ENCODE measurements at places on chromosomes 5 and 9.

DNA sequence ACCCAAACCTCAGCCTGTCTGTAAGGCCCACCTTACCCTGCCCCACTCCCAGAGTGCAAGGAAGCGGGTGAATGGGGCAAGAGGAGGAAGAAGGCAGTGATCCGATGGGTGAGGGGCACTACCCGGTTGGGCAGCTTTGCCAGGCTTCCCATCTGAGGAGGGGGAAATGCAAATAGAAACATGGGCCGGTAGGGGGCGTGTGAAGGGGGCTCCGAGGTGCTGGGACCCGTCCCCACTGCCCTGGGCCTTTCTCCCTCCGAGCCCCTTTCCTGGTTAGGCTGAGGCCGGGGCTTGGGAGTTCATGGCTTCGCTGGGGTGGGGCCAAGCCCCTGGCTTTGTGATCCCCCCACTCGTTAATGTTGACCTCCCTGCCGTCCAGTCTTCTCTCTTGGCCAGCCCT lies 23.6 kb upstream of the MYORG start:
- DNase-seq: no peak

DNA sequence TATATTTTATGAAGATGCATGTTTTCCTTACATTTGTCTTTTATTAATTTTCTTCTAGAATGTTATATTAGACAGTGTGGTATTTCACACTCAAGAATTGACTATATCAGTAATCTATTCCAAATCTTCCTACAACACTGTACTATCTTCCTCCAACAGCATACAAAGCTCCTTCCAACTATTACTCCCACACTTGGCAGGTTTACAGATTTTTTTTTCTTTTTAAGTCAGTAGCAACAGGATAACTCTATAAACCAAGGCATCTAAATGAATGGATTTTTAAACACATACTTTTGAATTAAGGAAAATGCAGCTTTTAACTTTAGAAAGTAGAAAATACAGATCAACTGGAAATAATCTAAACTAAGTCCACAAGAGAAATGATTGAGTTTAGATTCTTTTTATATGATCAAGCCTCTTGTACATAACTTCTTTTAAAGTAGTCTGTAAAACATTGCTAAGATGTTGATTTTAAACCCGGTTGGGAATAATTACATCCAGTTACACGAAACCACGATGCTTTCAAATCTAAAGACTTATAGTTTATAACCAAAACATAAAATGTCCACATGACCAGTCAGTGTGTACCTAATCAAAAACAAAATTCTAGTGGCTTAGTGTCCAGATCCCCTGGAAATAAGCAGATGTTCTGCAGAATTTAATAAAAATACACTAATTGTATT lies 281.6 kb downstream of the ADAMTS6 start:
- DNase-seq: no peak

DNA sequence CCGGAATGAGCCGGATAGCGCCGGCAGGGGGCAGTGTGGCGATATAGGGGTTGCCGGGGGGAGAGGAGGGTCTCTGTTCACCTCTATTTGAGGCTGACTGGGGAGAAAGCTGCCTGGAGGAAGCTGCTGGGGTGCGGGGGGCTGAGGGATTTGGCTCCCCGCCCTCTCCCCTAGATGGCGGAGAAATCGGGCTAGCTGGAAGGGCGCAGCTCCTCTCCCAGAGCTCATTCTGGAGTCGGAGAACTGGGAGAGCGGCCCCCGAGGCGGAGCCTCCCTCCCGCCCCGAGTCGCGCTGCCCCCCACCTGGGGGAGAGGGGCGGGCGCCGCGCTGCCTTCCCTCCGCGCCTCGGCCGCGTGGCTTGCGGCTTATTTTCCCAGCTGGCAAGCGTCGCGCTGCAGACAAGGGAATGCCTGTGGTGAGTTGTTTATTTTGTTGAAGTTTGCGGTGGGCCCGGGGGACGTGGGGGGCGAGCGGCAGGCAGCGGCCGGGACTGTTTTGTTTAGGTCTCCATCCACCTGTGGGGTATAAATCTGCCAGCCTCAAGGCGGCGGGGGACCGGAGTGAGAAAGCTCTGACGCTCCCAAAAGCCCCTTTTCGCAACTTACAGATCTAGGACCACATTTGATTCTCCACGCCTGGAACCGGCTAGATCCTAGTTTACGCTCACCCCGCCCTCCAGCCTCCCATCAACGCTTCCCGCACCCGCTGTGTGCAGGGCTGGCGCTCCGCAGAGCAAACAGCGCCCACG lies 4.1 kb upstream of the RGMB start:
- no peak for DNase-seq

- no peak for DNase-seq
Observed at GRCh38 chr5:149038336-149039080, 24.4 kb downstream of the SH3TC2 start.

GRCh38 chr5:174355208-174355612 lies 309.7 kb downstream of the NSG2 start:
- no peak for DNase-seq

- peak; percentile 21 for DNase-seq
Observed at GRCh38 chr9:19456996-19457692, 48.3 kb downstream of the ACER2 start.

- DNase-seq: no peak
Observed at GRCh38 chr5:53368966-53369605, 111.3 kb upstream of the FST start.

DNA sequence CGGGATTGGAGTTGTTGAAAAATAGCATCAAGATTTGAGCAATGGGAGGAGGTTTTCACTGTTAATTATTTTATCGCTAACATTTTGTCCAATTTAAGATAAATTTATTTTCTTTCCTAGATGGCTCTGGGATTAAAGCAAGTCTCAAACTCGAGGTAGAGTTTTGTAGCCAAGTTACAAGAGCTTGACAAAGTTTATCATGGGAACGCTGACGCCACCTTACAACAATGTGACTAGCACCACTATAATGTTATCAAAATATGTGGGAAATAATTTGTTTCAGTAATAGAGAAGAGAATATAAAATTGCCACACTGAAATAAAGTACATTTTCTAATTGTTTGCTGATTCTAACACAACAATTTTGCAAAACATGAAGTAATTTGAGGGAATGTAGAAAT lies 19.8 kb upstream of the TARS1 start:
- DNase-seq: no peak

GRCh38 chr9:84436386-84437109 lies 96.0 kb upstream of the SLC28A3 start:
- DNase-seq: no peak

DNA sequence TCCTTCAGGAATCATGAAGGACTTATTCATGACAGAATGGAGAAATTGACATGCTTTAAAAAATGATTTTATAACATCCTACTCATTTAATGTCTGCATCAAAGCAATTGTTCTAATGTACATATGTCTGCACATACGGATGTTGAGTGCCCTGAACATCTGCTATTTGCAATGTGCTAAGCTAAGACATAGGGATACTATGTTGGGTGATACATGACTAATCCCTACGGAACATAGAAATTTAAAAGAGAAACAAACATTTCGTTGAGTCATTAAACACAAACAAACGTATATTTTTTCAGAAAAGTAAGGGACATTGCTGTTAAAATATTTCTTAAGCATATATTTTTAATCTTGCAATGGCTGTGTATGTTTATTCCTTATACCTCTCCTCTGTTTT lies 686.5 kb upstream of the ADAMTS16 start:
- no peak for DNase-seq

DNA sequence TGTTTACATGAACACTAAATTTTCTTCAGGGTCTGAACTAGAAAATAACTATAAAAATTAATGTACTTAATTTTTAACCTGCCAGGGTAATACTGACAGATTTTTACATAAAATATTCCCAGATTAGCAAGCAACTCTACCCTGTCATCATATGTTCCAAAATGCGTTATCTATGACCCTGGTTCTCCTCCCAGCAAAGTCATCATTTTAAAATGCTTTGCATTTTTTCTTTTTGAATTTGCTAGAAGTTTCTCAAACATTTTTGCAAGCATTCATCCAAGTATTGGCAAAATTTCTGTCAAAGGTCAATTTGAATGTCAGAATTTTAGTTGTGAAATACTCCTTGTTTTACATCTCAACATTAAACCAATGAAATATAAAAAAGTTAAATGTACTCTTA lies 144.5 kb upstream of the FTMT start:
- DNase-seq: no peak

- no peak for DNase-seq
Observed at GRCh38 chr5:16061163-16061562, 118.4 kb downstream of the MARCHF11 start.

- no peak for DNase-seq
Observed at GRCh38 chr5:147989239-147989638, 74.5 kb upstream of the SPINK5 start.

- no peak for DNase-seq
Observed at GRCh38 chr5:109935833-109936490, 246.2 kb downstream of the MAN2A1 start.

DNA sequence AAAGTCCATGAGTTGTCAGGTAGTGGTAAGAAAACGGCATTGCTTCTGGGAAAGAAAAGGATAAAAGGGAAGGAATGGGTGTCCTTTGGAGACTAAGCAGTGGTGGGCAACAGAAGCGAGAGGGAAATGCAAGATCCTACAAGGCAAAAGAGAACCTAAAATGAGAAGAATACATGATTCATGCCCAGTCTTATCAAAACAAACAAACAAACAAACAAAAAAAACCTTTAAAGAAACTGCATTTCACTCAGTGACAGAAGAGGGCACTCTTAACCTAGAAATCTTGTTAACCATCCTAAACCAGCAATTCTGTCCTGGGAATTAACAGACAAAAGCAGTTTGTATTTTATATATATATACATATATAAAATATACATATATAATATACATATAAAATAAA lies 88.5 kb downstream of the SUSD1 start:
- no peak for DNase-seq

- DNase-seq: no peak
Observed at GRCh38 chr5:10586555-10586954, 22.7 kb downstream of the ANKRD33B start.

- no peak for DNase-seq
Observed at GRCh38 chr5:73325546-73325945, 123.0 kb downstream of the FOXD1 start.

DNA sequence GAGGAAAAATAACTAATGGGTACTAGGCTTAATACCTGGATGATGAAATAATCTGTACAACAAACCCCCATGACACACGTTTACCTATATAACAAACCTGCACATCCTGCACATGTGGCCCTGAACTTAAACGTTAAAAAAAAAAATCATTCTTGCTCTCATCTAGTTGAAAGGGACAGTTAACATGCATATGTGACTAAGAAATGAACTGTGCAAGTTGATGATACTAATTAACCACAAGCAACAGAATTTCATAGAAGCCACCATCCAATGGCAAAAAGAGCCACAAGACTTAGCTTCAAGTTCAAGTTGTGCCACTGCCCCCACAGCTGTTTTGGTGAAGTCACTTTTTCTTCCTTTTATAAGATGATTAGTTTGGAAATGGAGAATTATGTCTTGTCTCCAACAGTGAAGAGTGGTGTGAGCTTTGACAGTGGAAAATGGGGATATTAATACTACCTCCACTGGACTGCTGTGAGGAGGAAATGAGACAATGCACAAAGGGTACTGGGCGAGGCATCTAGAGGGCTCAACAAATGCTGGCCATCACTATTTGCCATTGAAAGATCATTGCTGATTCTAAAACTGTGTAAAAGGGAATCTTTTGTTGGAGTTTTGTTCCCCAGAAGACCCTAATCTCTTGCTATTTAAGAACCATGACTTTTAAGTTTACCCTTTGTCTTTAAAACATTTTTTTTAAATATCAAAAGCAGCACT lies 202.1 kb downstream of the EBF1 start:
- no peak for DNase-seq

GRCh38 chr9:37149666-37150308 lies 29.4 kb downstream of the ZCCHC7 start:
- DNase-seq: no peak

DNA sequence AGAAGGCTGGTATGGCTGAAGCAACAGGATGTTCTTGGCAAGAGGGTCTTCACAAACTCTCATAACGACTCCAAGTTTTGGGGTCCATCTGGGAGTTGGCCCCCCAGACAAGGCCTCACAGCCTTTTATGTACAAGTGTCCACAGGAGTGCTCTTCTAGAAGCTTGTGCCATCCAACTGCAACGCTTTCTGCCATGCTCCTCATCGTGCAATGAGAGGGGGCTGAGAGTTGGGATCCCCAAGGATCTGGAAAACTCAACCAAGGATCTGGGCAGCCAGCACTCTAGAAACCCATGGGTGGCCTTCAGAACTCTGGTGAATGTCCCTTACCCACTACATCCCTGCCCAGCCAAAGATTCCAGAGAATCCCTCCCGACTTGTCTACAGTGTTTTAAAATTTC lies 8.5 kb upstream of the AMBP start:
- DNase-seq: no peak

GRCh38 chr5:180832638-180833068 lies 28.4 kb downstream of the ZFP62 start:
- DNase-seq: no peak

GRCh38 chr9:27154908-27155307 lies 45.9 kb downstream of the TEK start:
- DNase-seq: no peak

DNA sequence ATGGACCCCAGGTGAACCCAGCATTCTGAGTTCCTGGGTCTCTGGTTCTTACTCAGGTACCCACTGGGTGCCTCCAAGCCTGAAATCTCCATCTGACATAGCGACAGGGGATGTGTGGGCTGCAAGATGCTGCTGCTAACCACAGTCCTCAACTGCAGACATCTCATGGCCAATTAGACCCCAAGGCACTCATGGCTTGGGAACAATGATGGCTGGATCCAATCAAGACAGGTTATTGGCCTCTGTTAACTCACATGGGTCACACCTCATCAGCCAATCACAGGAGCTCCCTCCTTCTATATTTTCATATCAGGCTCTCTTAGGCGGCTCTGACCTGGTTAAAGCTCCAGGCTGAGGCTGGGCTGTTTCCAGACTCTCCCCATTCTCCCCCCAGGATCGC lies 57.0 kb downstream of the CXXC5 start:
- DNase-seq: no peak

- DNase-seq: no peak
Observed at GRCh38 chr5:37071901-37072581, 177.1 kb downstream of the CPLANE1 start.

- DNase-seq: no peak
Observed at GRCh38 chr5:135971701-135972100, 16.9 kb upstream of the LECT2 start.

DNA sequence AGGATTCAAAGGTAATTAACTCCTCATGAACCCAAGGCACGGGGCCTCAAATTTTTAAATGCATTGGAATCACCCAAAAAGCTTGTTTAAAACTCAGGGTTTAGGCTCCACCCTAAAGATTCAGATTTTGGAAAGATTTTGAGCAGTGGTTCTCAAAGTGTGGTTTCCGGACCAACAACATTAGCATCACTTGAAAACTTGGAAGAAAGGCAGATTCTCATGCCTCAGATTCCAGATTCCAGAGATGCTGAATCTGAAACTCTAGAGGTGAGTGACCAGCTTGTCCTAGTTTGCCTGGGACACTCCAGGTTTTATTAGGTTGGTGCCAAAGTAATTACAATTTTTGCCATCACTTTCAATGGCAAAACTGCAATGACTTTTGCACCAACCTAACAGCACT lies 24.7 kb upstream of the TNIP1 start:
- DNase-seq: no peak

DNA sequence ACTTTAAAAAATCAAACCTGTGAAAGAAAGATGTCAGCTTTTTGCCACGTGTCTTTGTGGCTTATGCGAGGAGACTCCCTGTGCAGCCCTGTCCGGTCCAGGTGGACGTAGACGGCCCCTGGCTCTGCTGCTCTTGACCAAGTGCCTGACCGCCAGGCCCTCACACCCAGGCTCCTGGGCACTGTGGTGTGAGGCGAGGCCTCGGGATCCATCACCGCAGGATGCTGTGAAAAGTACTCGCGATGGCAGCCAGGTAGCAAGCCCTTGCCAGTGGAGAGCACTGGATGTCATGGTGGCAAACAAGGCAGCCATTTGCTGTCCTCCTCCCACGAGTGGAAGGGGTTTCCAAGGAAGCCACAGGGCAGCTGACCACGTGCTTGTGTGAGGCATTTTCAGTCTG lies 245.1 kb downstream of the CACNA1B start:
- no peak for DNase-seq
